Activated T-cell treated with anti-CD3 and anti-CD28 coated beads, Interleukin-2, amount 50 U/mL, for 4 hours (primary cell): ENCODE measurements at places on chromosomes 11 and 22. TPM values are rescaled to one million over a fixed set of nuclear protein-coding genes. Genes with fewer than 3 reads are reported as not detected.

- DNase-seq, result no peak
These were observed 685.1 kb downstream of the METTL15 start for GRCh38 chr11:28793282-28793738.

GRCh38 chr11:125071435-125071834, 8.3 kb downstream of the SLC37A2 start:
- DNase-seq, result no peak

DNA sequence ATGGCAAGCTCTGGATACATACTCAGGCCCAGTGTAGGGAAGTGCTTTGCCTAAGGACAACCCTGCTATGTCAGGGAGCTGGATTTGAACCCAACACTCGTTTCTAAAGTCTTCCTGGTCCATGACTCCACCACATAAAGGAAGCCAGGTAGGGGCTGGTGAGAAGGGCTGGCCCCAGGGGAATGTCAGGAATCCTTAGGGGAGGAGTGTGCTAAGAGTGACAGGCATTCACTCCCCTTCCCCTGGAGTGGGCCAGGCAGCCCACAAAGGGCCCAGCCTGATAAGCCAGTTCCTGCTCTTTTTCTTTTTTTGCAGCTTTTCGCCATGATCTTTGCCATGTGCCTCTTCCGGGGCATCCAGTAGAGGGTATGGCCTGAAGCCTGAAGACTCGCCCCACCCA, 21.9 kb downstream of the TP53I11 start:
- DNase-seq, result no peak

DNA sequence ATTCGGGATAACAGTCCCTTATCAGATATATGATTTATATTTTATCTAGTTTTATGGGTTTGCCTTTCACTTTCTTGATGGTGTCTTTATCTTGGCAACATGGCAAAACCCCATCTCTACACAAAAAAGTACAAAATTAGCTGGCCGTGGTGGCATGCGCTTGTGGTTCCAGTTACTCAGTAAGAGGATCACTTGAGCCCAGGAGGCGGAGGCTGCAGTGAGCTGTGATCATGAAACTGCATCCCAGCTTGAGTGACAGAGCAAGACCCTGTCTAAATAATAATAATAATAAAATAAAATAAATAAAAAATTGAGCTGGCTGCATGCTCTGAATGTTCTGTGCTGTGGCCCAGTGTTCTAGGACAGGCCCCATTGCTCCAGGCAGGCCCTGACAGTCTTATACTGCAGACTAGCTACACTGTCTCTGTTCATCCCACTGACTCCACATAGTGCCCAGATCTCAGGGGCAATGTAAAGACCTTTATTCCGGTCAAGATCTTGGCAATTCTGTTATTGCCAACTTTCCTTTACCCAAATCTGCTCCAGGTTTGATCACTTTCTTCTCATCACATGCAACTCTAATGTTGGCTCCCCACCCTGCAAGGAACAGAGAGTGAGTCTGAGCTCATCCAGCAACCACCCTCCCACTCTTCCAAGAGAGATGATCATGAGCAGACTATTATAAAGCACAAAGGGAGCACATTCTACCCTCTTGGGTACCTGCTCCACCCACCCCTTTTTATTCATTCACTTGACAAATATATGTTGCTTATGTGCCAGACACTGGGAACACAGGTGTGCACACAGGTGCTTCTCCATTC, 8.8 kb downstream of the HSPA8 start:
- DNase-seq, result no peak

DNA sequence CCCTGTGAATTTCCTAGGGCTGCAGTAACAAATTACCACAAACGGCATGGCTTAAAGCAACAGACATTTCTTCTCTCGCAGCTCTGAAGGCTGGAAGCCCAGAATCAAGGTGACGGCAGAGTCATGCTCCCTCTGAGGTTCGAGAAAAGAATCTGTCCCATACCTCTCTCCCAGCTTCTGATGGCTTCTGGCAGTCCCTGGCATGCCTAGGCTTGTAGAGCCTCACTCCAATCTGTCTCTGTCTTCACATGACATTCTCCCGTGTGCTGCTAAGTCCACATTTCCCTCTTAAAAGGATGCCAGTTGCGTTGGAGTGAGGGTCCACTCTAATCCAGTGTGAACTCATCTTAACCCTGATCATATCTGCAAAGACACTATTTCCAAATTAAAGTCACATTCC, 116.2 kb downstream of the NECTIN1 start:
- DNase-seq, result no peak

DNA sequence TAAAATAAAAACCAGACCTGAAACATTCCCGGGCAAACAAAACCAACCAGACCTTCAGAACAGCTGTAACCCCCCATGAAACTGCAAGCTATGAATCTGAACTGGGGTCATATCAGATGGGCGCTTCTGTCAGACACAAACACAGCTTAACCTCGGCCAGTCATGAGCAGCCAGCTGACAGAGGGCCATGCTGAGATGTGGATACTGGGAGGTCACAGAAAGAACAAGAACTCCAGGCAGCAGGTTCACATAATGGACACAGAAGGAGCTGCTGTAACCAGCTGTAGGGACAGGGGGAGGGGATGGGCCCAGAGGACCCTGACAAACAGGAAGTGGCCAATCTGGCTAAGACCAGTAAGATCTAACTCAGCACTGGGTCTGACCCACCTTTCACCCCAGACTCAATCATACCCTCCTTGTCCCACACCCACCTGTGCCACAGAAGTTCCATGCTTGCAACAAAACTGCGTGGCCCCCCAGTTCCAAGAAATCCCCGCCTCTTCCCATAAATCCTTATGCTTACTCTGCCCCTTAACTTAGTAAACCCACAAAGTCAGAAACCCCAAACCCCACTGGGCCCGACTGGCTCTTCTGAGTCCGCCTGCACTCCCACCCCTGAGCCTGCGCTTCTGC, 4.0 kb downstream of the APOL4 start:
- no peak for DNase-seq

DNA sequence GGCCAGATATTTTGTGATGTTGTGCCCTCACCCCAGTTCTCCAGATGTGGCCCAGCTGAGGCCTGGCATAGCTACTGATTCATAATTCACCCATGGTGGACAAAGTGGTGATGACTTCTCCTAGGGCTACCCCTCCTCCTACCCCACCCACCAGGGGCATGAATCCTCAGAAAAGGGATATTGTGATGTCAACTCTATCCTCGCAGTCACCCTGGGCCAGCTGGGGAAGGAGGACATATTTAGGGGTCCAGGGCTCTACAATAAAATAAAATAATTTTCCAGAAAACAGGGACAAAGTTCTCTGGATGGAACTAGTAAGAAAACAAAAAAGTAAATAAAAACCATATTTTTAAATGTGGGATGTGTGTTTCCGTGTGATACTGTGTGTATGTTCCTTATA, at the start of gene UBQLNL:
Gene UBQLNL (minus strand): TSS at position 101 of the 400 bp plus-strand sequence. CDS start 258 bp downstream, outside the sequence.
- no peak for DNase-seq

- no peak for DNase-seq
These were observed 40.5 kb downstream of the GGTLC2 start for GRCh38 chr22:22684580-22685561.

Gene DEUP1
- total RNA-seq, result not detected

Gene CPT1B
- total RNA-seq, result 32.7 TPM
